ENCODE measurements at places on chromosomes 2 and 18.

DNA sequence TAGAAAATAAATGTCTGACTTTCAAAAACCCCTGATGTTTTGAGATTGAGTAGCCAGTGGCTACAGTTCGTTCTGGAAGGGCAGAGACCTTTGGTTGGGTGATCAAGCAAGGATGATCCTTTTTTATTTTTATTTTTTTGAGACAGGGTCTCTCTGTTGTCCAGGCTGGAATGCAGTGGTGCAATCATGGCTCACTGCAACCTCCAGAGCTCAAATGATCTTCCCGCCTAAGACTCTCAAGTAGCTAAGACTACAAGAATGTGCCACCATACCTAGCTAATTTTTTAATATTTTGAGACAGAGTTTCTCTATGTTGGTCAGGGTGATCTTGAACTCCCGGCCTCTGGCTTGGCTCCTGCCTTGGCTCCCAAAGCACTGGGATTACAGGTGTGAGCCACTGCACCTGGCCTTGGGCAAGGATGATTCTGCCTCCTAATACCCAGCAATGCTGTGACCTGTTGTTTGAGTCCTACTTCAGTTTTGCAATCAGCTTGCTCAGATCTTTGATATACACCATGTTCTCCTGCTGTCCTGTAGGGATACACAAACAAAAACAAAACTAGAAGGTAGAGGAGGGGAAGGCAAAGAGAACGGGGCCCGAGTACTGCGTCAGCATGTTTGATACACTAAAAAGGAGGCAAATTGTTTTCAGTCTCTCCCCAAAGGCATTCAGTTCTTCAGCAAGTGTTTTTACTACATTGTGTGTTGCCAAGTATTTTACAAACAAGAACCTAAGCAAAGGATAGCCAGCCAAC, 59.2 kb upstream of the LYPD6B start:
- no peak for DNase-seq

- no peak for DNase-seq
Observed at GRCh38 chr18:59352250-59352855, 6.7 kb downstream of the LMAN1 start.

DNA sequence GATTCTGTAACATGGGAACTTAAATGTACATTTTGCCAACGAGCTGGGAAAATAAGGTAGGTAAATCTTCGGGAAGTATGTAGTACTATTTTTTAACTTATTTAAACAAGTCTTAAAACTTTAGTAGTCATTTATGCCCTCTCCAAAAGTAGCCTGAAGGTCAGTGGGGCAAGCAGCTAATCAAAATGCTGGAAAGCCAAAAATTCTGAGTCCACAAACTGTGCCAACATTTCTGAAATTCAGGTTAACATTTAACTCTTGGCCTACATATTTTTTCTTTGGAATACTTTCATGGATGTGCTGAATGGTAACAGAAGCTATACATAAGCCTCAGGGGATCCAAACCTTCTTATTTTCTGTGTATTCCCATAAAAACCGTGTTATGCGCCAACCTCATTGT, 26.3 kb downstream of the WDR75 start:
- no peak for DNase-seq

GRCh38 chr18:37565101-37565976, at the start of gene CELF4:
Gene CELF4, minus strand, starts transcription at chr18:37565798.
- DNase-seq = no peak

DNA sequence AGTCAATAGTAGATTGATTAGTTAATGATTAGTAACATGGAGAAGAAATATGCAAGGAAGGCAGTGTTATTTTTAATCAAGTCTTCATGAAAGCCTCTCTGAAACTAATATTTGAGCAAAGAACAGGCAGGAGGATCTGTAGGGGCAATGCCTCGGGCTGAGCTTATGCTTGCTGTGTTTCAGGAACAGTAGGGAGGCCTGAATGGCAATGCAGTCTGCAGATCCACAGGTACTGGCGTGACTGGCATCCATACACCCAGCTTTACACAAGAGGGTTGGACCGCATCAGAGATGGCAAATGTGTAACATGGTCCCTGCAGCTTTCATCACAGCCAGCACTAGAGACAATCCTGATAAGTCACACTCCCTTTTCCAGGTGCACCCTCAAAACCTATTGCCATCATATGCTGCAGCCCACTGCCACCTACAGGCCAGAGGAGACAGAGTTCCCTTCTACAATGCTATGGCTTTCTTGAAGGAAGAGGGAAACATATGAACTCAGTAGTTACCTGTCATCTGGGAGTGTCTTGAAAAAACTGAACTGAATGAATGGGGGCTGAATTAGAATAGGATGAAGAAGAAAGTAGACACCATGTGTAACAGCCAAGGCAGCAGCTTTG, 582.4 kb upstream of the RAB6C start:
- no peak for DNase-seq
